Stimulated activated CD8-positive, alpha-beta memory T cell treated with anti-CD3 and anti-CD28 coated beads, Interleukin-2, amount 100 ng/mL, for 1 hour (primary cell): ENCODE measurements at places on chromosomes 1 and 21.

GRCh38 chr1:234972411-234973191 lies 156.0 kb downstream of the TOMM20 start:
- DNase-seq, result no peak

DNA sequence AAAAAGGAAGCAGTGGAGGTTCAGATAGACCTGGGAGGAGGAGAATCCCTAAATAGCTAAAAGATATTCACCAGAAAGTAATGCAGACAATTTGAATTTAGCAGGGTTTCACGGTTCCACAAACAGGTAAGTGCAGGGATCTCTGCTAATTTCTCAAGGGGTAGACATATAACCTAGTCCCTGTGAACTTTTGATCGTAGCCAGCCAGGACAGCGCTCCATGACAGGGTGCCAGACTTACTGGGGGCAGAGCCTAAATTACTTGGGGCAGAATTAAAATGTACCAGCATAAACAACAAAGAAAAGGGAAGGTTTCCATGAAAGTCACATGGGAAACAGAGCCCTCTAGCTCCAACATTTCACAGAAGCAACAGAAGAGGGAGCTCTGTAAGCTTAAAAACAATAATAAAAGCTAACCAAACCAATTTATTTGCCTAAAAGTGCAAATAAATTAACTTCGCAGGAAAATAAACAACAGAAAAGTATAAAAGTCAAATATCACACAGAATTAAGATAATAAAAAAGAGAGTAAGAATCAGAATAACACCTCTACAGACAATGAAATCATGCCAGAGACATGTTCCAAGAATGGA lies 198.3 kb downstream of the DUSP10 start:
- DNase-seq, result no peak

DNA sequence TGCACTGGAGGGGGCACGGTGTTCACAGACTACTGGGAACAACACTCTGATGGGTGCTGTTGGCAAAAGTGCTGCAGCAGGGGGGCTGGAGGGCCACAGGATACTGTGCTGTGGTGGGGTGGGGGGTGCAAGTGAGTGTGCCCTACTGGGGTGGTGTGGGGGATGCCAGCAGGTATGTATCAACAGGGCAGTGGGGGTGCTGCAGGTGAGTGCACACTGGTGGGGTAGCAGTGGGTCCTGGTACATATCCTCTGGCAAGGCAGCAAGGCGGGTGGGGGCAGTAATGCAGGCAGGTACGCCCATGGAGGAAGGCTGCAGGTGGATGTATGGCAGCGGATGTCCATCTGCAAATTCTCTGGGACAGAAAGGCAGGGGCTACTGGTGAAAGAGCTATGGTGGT lies 48.8 kb upstream of the CD53 start:
- no peak for DNase-seq

- no peak for DNase-seq
These were observed 28.0 kb downstream of the TMEM51 start for GRCh38 chr1:15181564-15181963.

GRCh38 chr1:226688056-226688748 lies 50.9 kb downstream of the ITPKB start:
- DNase-seq, result no peak

DNA sequence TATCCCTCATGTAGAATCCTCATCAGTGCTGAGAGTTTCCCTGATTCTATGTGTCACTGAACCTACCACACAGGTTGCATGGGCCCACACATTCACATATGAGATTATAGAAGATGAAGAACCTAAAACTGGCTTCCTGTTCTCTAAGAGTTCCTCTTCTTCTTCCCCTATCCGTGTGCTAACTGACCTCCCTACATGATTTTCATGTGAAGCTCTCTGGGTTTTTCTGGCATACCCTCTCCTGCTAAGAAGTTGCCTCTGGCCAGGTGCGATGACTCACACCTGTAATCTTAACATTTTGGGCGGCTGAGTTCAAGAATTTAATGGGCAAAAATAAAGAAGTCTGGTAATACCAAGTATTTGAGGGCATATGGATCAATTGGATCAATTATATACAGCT lies 5.5 kb upstream of the CD244 start:
- no peak for DNase-seq

GRCh38 chr1:90572446-90572845 lies 144.7 kb downstream of the BARHL2 start:
- DNase-seq, result no peak

- DNase-seq, result no peak
These were observed 63.7 kb downstream of the MACF1 start for GRCh38 chr1:39268112-39268581.

DNA sequence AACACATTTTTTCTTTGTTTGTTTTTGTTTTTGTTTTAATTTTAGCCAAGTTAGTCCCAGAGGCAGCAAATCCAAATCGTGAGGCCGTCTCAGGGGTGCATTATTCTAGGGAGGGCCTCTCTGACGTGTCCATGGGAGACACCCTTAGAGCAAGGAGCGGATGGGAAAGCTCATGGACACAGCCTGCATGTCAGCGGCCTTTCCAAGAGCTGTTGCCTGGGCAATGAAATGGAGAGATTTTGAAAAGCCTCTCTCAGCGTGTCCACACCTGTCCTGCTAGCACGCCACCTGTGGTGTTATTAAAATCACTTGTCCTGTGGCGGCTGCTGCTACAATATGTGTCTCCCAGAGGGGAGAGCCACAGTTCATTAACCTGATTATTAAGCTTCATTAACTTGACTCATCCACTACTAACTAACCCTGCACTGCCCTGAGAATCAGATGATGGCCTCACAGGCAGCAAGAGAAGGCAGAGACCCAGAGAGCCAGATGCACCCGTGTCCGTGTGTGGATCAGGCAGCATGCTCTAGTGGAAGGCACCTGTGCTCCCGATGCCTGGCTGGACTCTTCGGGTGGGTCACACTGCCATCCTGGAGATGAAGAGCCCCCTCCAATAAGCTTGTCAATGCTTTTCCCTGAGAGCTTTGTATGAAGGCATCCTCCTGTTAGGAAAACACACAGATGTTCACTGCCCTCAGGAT lies 133.3 kb downstream of the PGBD5 start:
- DNase-seq, result no peak

- peak; percentile 18 for DNase-seq
These were observed 717 bp upstream of the BATF3 start for GRCh38 chr1:212700223-212700891.

DNA sequence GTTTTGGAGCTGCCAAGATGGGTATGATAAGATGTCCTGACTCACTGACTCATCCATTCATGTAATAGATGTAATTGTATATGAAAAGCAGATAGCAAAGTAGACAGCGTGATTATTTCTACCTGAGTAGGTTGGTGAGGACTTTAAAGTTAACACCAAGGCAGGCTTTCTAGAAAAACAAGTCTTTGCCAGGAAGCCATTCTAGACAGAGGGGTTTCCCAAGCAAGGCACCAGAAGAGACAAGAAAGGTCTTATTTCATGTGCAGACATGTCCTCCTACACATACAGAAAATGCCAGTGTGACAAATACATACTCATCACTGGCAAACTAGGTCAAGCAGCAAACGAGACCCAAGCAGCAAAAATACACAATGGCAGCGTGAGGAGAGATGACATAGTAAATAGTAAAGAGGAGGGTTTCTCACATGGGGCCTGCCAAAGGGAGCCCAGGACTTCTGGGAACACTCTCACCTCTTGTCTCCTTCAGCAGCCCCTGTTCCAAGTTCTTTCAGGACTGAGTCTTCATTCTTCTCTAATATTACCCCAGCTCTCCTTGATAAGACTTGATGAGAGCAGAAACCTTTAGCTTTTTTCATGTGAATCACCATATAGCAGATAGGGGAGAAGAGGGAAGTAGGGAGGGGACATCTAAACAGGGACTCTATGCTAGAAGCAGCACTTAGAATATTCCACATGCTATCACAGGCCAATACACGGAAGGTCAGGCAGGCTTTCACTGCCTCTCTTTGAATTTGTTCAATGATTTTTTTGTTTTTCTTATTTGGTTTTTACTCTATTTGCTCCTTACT lies 114.6 kb upstream of the ATP1B1 start:
- no peak for DNase-seq

DNA sequence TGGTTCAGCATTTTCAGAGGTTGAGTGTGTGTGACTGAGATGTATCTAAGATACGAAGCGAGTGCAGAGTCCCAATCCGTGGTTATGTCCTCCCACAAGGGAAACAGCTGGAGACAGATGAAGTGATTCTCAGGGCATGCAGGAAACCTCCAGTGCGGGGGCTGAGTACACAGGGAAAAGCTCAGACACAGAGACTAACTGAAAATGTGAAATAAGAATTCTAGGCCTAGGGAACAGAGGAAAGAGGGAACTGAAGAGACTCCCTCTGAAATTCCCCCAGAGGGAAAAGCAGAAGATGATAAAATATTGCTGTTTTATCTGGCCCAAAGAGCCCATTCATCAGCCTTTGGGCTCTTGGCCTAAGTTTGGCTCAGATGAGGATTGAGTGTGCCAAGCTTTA lies 116.8 kb downstream of the LRRC53 start:
- DNase-seq, result no peak

- no peak for DNase-seq
These were observed 439.3 kb downstream of the USP25 start for GRCh38 chr21:16169102-16169511.

DNA sequence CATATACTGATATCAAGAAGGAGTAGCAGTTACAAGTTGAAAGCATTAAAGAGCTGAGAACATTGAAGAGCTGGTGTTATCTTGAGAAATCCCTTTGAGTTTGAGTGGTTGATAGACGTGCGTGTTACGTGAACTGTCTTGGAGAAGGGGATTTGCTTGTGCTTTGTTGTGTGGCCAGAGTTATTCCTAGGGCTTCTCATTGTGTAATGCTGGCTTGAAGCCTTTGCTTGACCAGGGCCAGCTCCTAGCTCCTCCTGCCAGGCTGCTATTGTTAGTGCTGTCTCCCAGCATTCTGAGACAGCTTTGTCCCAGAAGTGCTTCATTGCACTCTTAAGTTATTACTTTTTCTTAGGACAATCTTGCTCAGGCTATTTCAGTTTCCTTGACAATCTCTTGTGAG lies 116.2 kb upstream of the KCNK2 start:
- DNase-seq, result no peak

- no peak for DNase-seq
These were observed 151.2 kb downstream of the DMRTA2 start for GRCh38 chr1:50271968-50272578.

- DNase-seq, result no peak
These were observed 651 bp downstream of the PDE4B start for GRCh38 chr1:65793359-65793732.

- DNase-seq, result no peak
These were observed 368.5 kb downstream of the RPS6KC1 start for GRCh38 chr1:213419401-213420030.

- DNase-seq, result no peak
These were observed 2.1 kb upstream of the CAPN8 start for GRCh38 chr1:223667484-223668182.

DNA sequence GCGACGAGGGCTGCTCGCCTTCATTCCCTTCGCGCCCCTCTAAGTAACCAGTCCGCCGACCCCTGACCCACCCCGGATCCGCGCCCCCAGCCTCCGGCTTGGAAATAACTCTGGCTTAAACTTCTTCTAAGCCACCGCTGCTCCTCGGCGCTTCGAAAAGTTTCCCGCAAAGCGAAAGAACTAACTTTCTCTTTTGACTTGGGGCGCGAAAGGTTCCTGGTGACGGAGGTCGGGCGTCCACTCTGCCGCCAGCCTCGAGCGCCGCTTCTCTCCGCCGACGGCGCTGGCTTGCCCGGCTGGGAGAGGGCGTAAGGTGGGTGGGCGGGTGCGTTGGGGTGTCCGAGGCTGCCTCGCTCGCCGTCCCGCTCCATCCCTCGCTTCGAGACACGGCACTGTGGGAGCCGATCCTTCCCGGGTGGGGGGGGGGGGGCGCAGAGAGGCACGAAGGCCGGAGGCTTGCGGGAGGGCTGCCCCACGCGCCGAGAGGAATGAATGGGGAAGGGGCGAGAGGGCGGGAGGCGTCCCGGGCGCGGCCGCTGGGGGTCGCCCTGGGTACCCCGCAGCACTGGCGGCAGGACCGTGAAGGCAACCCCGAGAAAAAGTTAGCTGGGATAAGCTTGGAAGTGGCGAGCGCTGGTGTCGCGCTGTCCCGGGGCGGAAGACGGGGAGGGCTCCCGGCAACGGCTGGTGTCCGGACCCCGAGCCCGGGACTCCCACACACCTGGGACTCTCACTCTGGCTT lies 569 bp downstream of the ATF3 start:
- no peak for DNase-seq

DNA sequence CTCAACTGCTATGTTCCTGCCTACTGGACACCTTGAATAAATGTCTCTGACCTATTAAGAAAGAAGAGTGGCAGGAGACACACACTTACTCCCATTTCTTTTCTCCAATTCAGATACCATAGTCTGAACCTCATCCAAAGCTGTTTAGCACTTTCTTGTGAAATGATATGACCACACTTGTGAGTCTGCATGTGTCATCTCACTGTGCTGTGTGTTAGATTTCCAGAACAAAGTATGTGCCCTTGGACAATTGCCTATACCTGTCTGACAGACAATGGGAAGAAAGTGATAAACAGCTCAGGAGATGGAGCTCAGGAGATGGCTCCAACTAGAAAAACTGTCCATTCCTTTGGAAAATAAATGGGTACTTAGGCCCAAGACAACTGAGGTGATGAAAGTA lies 48.4 kb downstream of the USP48 start:
- DNase-seq, result no peak

DNA sequence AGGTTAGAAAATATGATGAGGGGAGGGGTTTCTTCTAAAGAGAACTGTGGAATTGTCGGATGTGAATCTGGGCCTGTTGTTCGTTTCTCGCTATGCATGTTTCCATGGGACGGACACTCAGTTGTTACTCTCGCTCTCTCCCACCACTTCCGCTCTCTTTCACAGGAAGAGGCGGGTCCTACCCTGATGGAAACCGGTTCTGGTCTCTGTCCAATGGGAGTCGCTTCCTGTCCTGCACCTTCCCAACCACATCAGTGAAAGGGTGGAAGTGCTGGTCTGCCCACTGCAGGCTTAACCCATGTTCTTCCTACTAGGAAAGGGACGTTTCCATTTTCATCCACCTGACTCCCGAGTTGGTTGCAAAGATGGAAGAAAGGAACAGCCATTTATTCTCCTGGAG lies 119.4 kb downstream of the KCNJ15 start:
- DNase-seq, result no peak

GRCh38 chr1:204384636-204385352 lies 25.1 kb upstream of the PLEKHA6 start:
- DNase-seq, result no peak

DNA sequence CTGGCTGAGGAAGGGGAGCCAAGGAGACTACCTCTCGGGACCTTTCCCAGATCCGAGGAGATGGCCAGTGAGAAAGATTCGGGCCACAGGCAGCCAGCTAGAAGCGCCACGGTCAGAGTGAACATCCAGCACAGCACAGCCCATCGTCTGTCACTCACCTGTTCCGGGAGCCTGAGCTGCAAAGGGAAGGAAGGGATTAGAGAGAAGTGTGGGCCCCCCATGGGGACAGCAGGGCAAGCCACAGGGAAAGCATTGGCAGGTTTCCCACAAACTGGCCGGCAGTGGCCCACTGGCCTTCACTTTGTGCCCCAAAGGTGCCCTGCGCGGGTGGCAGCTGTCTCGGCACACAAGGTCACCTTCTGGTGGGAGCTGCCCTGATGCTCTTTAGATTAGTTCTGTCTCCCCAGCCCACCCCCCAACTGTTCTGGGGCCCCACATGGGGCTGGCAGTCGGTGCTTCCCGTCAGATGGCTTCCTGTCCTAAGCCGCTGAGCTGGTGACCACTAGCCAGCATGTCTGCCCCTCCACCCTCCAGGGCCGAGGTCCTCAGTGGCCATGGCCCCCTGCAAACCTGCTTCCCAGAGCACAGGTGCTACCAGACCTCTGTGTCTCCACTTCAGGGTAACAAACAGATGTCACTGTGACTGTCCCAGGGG lies 56.7 kb downstream of the LACTBL1 start:
- DNase-seq, result no peak
